SK-N-SH (cell line): ENCODE measurements at places on chromosomes 2 and 18. TPM values are rescaled to one million over a fixed set of nuclear protein-coding genes. Genes with fewer than 3 reads are reported as not detected.
A peak's percentile ranks its signal among the peaks of the same experiment; 100 is the strongest.

RNF152 gene
- 6.6 and 7.9 TPM in 2 replicates for polyA plus RNA-seq

SMAD2 gene
- 36.3 and 45.1 TPM in 2 replicates for polyA plus RNA-seq

ZNF385B gene
- polyA plus RNA-seq, result 0.15 and 0.16 TPM in 2 replicates

DSC3 gene
- not detected in 2 replicates for polyA plus RNA-seq

REG3G gene
- polyA plus RNA-seq, result not detected in 2 replicates

PRKAG3 gene
- not detected in 2 replicates for polyA plus RNA-seq

UGT1A3 gene
- polyA plus RNA-seq, result not detected in 2 replicates

CCDC141 gene
- 0.02 TPM in 2 replicates for polyA plus RNA-seq

GRB14 gene
- 3.9 and 6.4 TPM in 2 replicates for polyA plus RNA-seq

DNER gene
- 1.4 and 1.9 TPM in 2 replicates for polyA plus RNA-seq

DNA sequence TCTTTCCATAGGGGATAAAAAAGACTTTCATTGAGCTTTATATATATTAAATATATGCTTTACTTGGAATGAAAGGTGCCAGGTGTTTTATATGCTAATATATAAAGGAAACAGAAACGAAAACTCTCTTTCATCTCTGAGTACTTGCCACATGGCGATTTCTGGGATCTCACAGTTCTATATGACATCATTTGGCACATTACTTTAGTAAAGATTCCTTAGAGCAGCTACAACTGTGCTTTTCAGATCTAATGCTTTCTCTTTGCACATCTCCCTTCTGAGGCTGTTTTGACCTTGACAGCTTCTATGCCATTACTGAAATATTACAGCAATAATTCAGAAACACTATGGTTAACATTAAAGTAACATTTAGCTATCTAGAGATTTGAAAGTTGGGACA is 1082.9 kb upstream of the CDH2 start:
- H3K4me1 ChIP-seq, result no peaks in the 10 kb centered on the region
- no peaks in the 10 kb centered on the region for H3K27me3 ChIP-seq
- peak overlapping the region; percentile 75 for H3K27ac ChIP-seq
- DNase-seq, result no peak
- H3K36me3 ChIP-seq, result no peaks in the 10 kb centered on the region
- no peak overlapping the region for H3K4me3 ChIP-seq

GRCh38 chr18:77145364-77145901 is 12.8 kb upstream of the MBP start:
- H3K27me3 ChIP-seq, result no peaks in the 10 kb centered on the region; the same call in 1 of the 2 replicates
- H3K27ac ChIP-seq, result no peak overlapping the region
- DNase-seq, result no peak
- H3K36me3 ChIP-seq, result no peaks in the 10 kb centered on the region

DNA sequence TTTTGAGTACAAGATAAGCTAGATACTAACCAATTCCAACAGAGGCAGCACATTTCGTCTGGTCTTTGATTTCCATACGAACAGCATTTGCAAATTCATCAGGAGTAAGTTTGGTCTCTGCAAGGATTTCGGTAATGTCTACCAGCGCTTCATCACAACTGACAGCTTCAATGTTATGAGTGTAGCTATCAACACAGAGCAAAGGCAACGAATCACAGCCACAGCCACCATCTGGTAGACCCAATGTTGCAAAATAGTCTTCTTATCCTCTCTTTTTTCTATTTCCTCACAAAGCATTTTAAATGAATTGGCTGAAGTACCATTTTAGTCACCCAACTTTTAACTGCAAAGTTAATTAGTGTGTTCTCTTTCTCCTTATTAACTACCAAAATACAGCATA is 68.3 kb downstream of the REV1 start:
- H3K4me1 ChIP-seq, result no peaks in the 10 kb centered on the region
- no peak for DNase-seq
- no peaks in the 10 kb centered on the region for H3K27me3 ChIP-seq
- peak overlapping the region; percentile 8; the same call in 1 of the 2 replicates for H3K27ac ChIP-seq
- peaks cover 70% of the 10 kb centered on the region for H3K36me3 ChIP-seq

DNA sequence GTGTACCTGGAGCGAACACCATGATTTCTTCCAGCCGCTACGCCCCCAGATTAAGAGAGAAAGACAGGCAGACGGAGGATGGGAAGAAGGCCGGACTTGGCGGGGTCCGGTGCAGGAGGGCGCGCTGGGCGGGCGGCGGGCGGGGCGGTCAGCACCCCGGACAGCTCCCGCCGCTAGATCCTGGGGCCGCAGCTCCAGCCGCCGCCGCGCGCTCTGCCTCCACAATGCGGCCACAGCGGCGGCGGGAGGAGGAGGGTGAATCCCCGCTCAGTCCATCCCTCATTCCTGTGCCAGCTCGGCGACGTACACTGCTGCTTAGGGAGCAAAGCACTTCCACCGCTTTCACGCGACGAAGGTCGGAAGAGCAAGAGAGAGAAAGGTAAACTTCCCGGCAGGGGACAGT is at the start of gene AKAIN1:
TSS of gene AKAIN1 (minus strand) at position 226 of the 403 bp plus-strand sequence. CDS start at position 22, 204 bp downstream.
- no peak within 1 kb of the TSS for H3K4me3 ChIP-seq
- H3K4me1 ChIP-seq, result no peaks in the 10 kb centered on the region; the same call in 1 of the 2 replicates
- DNase-seq, result peak; percentile 60
- peaks cover 16% of the 10 kb centered on the region for H3K27me3 ChIP-seq
- H3K36me3 ChIP-seq, result no peaks in the 10 kb centered on the region
- H3K27ac ChIP-seq, result no peak within 1 kb of the TSS

DNA sequence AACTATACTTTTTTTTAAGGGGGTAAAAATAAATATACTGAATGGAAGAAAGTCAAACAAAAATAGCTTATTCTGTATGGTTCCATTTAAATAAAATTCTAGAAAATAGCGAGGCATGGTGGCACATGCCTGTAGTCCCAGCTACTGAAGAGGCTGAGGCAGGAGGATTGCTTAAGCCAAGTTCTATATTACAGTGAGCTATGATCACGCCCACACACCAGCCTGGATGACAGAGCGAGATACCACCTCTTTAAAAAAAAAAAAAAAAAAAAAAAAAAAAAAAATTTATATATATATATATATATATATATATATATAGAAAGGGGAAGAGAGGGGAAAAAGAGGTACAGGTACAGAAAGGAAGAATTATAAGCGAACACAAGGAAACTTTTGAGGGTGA is 77.7 kb downstream of the MEMO1 start:
- H3K27ac ChIP-seq, result no peak overlapping the region
- H3K36me3 ChIP-seq, result peaks cover 31% of the 10 kb centered on the region
- peaks cover 19% of the 10 kb centered on the region; the same call in 1 of the 2 replicates for H3K4me1 ChIP-seq
- no peaks in the 10 kb centered on the region for H3K27me3 ChIP-seq
- H3K4me3 ChIP-seq, result no peak overlapping the region

DNA sequence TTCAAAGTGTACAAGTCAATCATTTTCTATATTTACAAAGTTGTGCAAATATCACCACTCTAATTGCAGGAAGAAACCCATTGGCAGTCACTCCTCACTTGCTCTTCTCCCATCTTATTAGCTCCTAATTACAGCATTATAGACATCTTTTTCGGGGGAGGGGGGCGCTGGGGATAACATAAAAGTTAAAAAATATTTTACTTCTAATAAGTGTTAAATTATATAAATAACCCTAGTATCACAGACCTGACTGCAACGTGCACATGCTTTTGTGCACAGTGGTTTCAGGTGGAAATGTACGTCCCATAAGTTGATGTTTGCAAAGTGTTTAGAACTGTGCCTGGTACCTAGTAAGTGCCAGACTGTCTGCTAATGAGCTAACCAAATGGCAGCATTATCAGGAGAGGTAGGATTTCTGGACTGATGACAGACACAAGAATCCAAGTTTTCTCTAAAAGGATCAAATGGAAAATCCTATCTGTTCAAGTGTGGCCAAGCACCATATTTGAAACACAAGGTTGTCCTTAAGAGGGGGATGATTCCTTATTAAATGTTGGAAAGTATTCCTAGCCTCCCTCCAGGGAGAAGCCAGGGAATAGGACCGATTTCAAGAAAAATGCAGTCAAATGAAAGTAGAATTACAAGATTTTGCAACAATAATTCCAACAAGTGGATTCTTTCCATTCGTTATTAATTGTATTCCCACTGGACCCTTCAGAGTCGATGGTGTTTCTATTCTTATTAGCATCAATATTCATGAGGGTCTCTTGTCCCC is 70.0 kb downstream of the ACKR3 start:
- no peak for DNase-seq
- H3K36me3 ChIP-seq, result no peaks in the 10 kb centered on the region
- H3K4me3 ChIP-seq, result no peak overlapping the region
- no peaks in the 10 kb centered on the region for H3K27me3 ChIP-seq

- H3K27ac ChIP-seq, result no peak overlapping the region
- H3K27me3 ChIP-seq, result no peaks in the 10 kb centered on the region; the same call in 1 of the 2 replicates
- no peaks in the 10 kb centered on the region for H3K4me1 ChIP-seq
- H3K4me3 ChIP-seq, result no peak overlapping the region
Measured at GRCh38 chr2:60855989-60856669, 25.2 kb upstream of the REL start.

GRCh38 chr18:51361130-51361860 is 163.8 kb upstream of the MEX3C start:
- H3K27me3 ChIP-seq, result no peaks in the 10 kb centered on the region
- H3K36me3 ChIP-seq, result no peaks in the 10 kb centered on the region
- H3K4me3 ChIP-seq, result no peak overlapping the region

DNA sequence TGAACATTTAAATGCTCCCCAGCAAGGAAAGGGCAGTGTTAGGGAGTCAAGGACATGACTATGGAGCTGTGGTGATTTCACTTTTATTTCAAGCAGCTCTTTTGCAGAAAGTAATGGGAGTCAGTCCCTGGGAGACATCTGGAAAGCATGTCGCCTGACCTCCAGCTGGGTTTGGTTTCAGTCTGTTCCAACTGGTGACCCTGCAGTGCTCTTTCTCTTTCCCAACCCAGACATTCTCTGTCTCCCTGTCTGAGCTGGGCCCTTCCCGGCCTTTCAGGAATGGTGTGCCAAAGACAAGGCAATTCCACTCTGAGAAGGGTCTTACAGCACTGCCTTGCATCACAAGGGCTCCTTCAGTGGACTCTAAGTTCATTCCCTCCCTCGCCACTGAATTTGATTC is 323.2 kb downstream of the OSR1 start:
- no peak overlapping the region for H3K27ac ChIP-seq
- no peaks in the 10 kb centered on the region for H3K27me3 ChIP-seq
- no peak for DNase-seq
- H3K36me3 ChIP-seq, result no peaks in the 10 kb centered on the region
- H3K4me1 ChIP-seq, result peaks cover 28% of the 10 kb centered on the region; the same call in 1 of the 2 replicates

- no peaks in the 10 kb centered on the region for H3K4me1 ChIP-seq
- no peak for DNase-seq
- no peak overlapping the region for H3K27ac ChIP-seq
- H3K36me3 ChIP-seq, result no peaks in the 10 kb centered on the region
- H3K27me3 ChIP-seq, result no peaks in the 10 kb centered on the region
Measured at GRCh38 chr18:72630991-72631390, 86.8 kb upstream of the CBLN2 start.

DNA sequence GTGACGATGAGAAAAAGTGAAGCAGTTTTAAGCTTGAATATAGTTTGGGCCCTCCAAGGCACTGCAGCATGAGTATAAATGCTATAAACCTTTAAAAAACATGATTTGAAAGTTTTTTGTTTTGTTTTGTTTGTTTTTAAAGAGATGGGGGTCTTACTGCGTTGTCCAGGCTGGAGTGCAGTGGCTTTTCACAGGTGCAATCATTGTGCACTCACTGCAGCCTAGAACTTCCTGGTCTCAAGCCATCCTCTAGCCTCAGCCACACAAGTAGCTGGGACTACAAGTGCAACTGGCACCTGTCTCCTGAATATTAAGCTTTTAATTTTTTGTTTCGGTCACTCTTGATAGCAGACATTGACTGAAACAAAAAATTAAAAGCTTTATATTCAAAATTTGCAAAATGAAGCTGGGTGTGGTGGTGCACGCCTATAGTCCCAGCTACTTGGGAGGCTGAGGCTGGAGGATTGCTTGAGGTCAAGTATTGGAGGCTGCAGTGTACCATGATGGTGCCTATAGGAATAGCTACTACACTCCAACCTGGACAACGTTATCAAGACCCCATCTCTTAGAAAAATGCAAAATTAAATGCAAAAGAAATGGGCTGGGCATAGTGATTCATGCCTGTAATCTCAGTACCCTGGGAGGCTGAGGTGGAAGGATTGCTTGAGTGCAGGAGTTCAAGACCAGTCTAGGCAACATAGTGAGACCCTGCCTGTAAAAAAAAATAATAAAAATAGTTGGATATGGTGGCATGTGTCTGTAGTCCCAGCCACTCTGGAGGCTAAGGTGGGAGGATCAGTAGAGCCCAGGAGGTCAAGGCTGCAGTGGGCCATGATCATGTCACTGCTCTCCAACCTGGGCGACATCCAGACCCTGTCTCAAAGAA is 15.0 kb downstream of the FZD5 start:
- H3K36me3 ChIP-seq, result peaks cover 11% of the 10 kb centered on the region; the same call in 1 of the 2 replicates
- no peak overlapping the region for H3K27ac ChIP-seq
- H3K4me3 ChIP-seq, result no peak overlapping the region
- H3K4me1 ChIP-seq, result no peaks in the 10 kb centered on the region
- no peak for DNase-seq
- H3K27me3 ChIP-seq, result no peaks in the 10 kb centered on the region

GRCh38 chr2:153497938-153498629 is 19.5 kb upstream of the RPRM start:
- no peaks in the 10 kb centered on the region; the same call in 1 of the 2 replicates for H3K27me3 ChIP-seq
- no peaks in the 10 kb centered on the region for H3K36me3 ChIP-seq
- no peaks in the 10 kb centered on the region for H3K4me1 ChIP-seq
- H3K27ac ChIP-seq, result no peak overlapping the region
- H3K4me3 ChIP-seq, result no peak overlapping the region

- no peak overlapping the region; the same call in 1 of the 2 replicates for H3K27ac ChIP-seq
- no peaks in the 10 kb centered on the region; the same call in 1 of the 2 replicates for H3K4me1 ChIP-seq
- DNase-seq, result no peak
Measured at GRCh38 chr2:172439911-172440310, 12.5 kb downstream of the ITGA6 start.

DNA sequence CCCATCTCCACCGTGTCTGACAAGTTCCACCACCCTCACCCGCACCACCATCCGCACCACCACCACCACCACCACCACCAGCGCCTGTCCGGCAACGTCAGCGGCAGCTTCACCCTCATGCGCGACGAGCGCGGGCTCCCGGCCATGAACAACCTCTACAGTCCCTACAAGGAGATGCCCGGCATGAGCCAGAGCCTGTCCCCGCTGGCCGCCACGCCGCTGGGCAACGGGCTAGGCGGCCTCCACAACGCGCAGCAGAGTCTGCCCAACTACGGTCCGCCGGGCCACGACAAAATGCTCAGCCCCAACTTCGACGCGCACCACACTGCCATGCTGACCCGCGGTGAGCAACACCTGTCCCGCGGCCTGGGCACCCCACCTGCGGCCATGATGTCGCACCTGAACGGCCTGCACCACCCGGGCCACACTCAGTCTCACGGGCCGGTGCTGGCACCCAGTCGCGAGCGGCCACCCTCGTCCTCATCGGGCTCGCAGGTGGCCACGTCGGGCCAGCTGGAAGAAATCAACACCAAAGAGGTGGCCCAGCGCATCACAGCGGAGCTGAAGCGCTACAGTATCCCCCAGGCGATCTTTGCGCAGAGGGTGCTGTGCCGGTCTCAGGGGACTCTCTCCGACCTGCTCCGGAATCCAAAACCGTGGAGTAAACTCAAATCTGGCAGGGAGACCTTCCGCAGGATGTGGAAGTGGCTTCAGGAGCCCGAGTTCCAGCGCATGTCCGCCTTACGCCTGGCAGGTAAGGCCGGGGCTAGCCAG is 1.2 kb downstream of the ONECUT2 start:
- H3K4me1 ChIP-seq, result peaks cover 24% of the 10 kb centered on the region; the same call in 1 of the 2 replicates
- H3K27ac ChIP-seq, result no peak overlapping the region
- DNase-seq, result peak; percentile 47
- H3K27me3 ChIP-seq, result peaks cover 35% of the 10 kb centered on the region; the same call in 1 of the 2 replicates
